ENCODE measurements at places on chromosomes 12 and 14.

DNA sequence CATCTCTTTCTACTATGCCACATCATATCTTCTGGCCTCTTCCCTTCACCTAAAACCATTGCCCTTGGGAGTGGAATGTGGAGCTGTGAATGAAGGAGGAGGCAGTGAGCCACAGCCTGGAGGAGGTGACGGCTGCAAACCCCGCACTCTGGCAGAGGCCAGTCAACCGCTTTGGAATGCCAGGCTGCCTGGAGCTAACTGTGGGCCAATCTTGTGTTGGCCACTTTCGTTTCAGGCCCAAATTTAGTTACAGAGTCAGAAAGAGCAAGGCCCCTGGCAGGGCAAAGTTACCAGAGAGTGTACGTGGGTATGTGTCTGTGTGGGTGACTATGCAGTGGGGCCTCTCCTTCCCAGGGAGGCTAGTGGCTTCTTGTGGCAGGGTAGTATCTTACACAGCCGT is 40.1 kb downstream of the CACNA1C start:
- DNase-seq = no peak

- no peak for DNase-seq
These were observed 56.3 kb downstream of the SLC6A15 start for GRCh38 chr12:84856156-84856900.

DNA sequence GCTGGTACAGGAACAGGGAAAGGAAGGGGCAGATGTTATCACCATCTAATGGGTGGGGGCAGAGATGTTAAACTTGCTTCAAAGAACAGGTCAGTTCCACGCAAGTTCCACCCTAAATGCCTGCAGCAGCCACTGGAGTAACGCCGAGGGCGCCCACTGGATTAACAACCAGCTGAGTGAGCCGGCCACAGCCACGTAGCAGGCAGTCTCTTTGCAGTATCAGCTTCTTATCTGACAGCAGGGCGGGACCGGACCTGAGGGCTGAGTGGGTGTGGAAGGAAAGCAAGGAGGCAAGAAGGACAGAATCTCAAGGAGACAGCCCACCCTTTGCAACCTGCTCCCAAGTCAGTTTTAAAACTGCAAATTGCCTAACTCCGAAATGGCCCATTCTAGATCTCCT is 38.4 kb upstream of the FOXN3 start:
- no peak for DNase-seq

DNA sequence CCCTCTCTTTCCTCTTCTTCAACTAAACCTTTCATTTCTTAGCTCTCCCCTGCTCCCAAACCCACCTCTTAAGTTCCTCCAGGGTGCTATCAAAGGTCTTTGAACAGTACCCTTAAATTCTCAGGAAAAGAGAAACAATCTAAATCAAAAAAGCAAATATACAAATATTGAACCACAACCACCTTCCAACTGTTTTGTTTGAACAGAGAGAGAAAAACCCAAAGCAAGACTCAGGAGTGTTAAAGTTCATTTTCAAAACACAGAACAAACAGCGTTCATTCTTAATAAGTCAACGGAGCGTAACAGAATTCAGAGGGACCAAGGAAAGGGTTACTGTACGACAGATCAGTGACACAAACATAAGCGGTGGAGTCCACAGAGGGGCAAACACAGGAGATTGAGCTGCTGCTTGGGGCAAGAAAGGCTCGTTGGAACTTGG is 73.3 kb downstream of the NDUFA12 start:
- no peak for DNase-seq

- no peak for DNase-seq
These were observed 98.6 kb upstream of the FKBP4 start for GRCh38 chr12:2696136-2696535.

DNA sequence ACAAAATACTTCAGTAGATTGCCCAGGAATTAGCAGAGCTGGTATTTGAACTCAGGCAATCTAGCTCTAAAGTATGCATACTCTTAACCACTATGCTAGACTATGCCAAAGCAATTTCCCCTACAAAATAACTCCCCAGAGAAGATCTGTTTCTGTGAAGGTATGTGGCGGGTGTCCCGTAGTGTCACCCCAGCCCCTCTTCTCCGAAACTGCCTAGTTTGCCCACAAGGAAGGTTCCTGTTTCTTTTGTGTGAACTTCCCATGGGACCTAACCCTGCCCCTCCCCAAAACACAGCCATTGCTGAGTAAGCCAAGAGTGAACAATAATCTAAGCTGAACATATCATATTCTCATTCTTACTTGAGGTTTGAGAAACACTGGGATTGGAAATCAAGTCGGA is 15.5 kb upstream of the RAP1B start:
- DNase-seq = no peak

- no peak for DNase-seq
These were observed 42.9 kb downstream of the FBXL14 start for GRCh38 chr12:1551496-1551895.

DNA sequence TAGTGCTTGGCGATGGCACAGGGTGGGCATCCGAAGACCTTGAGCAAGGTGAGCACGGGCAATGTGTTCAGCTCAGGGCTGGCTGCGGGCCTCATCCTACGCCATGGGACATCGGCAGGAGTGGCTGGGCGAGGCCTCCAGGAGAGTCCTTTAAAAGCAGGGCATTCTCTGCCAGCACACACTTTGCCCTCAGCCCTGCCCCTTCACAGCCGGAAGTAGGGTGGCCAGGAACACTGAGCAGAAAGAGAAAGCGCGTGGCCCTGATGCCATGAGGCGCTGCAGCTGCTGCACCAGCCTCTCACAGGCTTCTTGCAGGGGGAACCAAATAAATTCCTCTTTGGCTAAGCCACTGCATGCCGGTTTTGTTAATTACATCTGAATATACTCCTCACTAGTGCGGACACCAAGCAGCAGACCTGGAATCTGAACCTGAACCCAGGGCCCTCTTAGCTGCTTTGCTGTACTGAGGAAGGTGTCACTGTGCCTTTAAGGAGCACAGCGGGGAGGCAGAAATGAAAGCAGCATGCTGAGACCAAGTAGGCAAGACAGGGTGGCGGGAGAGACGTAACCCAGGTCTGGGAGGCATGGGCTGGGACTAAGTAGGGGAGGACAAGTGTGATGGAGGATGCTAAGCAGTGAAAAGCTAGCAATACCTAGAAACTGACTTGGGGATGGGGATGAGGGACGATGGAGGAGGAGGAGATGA is 155.2 kb downstream of the TTC7B start:
- DNase-seq = no peak

DNA sequence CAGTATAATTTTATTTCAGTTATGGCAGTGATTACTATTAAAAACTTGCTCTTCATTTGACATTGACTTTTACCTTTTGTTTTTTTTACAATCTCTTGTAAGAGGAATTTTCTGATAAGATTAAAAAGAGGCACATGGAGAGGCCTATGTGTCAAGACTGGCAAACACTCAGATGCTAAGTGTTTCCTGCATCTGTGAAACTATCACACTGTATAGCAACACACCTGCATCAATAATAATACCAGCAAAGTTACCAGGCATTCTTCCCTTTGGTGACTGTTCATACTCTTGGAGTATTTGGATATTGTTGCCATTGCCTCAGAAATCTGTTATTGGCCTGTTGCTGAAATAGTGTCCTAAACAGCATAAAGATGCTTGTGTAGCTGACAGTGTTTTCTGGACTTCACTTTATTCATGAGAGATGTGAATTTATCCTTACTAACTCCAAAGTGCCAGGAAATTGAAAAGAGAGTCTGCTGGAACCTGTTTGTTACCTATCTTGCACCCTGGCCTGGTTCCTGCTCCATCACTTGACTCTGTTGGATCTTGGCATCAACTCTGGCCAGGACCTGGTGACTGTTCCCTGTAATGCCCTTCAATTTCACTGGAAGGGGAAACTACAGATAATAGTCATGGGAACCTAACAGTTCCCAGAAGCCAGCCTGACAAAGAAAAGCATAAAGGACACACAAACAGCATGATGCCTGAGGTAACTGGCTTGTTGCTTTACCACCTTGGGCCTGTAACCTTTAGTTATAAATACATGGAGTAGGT is 19.8 kb downstream of the SLC16A7 start:
- no peak for DNase-seq

- peak; percentile 88 for DNase-seq
These were observed 902 bp downstream of the TMPO start for GRCh38 chr12:98516111-98516873.

All from activated CD4-positive, alpha-beta T cell treated with anti-CD3 and anti-CD28 coated beads, Interleukin-2, amount 50 U/mL, for 24 hours (primary cell).